Left cardiac atrium (tissue), 4 donors: ENCODE measurements at places on chromosomes 1 and 21. TPM values are rescaled to one million over a fixed set of nuclear protein-coding genes. Genes with fewer than 3 reads are reported as not detected.

FCRLB gene
- 0.24 TPM for total RNA-seq

EPHB2 gene
- total RNA-seq, result 4.3 TPM

OR10Z1 gene
- total RNA-seq, result not detected

NUP210L gene
- total RNA-seq, result 0.13 TPM

OPRD1 gene
- not detected for total RNA-seq
